8988T (cell line): ENCODE measurements at places on chromosomes 13 and 19.

GRCh38 chr19:42253245-42254088 lies 1.5 kb downstream of the ERF start:
- peak; percentile 74 for DNase-seq

DNA sequence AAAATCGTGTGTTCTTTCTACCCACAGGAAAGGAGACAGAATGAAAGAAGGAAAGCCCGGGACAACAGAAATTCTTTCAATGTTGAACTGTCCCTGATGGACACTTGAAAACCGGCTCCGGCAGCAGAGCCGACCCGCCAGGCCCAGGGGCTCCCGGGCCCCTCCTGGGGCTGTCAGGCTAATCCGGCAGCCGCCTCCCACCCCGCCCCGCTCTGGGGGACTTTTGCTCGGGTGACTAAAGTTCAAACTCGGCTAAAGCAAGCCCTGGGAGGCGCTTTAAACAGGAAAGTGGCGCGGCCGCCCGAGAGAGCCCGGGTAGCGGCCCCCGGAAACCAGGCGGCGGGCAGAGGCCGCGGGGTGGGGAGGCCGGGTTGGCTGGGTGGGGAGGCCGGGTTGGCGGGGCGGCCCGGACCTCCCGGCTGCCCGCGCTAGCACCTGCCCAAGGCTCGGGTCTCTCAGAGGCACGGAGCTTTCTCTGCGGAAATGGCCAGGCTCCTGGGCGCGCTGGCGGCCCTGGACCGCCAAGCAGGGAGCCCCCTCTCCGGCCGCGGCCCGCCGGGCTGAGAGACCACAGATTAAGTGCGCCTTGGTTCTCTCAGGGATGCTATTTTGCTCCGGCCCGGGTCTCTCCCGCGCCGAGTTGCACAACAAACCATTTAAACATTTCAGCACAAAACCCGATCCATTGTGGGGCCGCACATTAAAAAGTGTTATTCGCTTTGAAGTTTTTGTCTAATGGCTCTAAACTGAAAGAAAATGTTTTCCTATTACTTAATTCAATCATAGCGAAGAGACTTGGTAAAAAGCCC lies 2.6 kb upstream of the GSX1 start:
- DNase-seq: no peak

DNA sequence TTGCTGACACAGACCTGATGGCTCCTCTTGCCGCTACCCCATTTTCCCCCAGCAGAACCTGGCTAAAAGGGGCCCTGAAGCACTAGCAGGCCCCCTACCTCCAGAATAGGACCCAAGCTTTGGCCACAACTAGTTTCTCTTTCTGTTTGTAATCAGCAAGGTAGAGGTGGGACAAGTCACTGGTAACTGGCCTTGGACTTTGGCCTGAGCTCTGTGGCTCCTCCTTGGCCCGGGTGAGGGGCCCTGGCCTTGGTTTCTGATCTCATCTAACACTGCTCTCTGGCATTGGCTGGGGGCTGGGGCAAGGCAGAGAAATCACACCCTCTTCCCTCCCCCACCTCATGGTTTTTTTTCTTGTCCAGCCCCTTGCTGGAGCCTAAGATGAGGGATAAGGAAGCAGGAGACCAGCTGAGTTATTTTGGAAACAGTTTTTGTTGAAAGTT lies 2.1 kb downstream of the CALM3 start:
- no peak for DNase-seq

GRCh38 chr13:48626077-48626449 lies 27.7 kb upstream of the CYSLTR2 start:
- no peak for DNase-seq

DNA sequence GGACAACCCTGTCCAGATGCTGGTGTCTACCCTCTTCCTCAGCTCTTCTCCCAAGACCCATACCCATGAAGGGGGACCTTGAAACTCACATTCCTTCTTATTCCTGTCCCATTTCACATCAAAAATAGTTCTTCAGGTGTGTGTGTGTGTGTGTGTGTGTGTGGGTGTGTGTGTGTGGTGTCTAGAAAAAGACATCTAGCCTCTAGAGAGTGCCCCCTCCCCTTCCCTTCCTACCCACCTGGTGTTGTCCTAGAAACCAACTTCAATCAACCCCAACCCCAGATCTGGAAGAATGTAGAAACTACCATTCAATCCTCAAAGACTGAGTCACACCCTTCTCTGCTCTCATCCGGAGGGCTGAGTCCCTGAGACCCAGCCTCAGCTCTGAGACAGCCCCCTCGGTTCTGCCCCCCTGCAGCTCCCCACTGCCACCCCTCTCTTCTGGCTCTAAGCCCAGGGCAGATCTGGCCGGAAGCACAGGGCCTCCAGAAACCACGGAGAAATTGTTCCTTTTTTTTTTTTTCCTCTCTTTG lies 3.5 kb downstream of the KCNN4 start:
- DNase-seq: no peak

DNA sequence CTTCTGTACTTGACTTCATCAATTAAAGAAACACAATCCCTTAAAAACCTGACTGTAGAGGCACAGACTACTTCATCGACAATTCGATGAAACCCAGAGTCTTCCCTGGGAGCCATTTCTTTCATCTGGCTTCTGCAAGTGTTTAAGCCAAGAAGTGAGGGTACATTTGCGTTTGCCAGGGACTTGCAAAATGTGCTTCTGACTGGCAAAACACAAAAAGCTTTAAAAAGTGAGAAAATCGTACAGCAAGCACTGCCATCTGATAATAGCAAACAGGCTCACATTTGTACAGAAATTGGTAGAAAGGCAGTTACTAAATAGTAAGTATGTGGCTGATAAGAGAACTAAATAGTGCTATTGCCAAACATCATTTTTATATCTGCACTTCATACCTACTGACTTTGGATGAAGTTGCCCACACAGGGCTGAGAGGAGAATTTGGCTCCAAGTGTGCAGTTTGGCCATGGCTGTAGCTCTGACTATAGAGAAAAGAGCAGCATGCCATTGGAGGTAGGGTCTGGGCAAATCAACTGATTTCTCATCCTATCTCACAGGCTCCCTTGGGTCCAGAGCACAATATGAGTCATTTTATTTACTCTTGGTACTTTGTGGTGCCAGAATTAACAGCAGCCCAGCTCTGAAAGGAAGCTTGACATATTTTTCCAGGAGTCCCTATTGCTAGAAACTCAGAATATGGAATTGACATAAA lies 358.1 kb downstream of the OXGR1 start:
- DNase-seq: no peak

GRCh38 chr13:98279473-98280175 lies 102.6 kb upstream of the RNF113B start:
- DNase-seq: no peak

DNA sequence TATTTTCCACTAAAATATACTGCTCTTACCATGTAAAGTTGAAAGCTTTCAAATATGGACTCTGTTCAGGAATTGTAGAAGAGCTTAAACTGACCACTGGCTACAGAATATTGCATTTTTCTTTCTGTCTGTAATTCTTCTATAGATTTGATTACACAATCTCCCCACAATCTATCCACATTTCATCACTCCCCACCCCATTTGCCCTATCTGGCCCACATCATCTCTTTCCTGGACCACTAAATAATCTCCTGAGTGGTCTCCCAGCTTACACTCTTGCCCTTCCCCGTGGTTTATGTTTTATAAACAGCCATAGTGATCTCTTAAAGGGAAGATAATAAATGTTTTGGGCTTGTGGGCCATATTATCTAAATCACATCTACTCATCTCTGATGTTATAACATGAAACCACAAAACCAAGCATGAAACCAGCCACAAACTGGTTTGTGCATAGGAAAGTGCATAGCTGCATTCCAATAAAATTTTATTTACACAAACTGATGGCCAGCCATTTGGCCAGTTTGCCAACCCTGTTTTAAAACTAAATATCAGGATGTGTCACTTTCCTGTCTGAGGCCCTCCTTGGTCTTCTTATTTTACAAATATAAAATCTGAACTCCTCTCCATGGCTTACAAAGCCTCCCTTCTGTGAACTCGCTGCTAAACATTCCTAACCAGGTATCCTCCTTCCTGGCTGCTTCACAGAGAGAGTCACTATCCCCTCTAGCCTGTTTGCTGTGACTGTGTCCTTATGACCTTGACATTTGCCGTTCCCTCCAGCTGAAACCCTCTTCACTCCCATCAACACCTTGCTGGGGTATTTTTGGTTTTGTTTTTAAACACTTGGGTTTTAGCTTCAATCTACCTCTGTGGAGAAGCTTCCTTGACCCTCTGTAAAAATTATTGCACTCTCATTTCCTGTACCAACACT lies 500.9 kb downstream of the GPC6 start:
- no peak for DNase-seq

GRCh38 chr13:113862931-113863523 lies 849 bp downstream of the GAS6 start:
- peak; percentile 69 for DNase-seq

DNA sequence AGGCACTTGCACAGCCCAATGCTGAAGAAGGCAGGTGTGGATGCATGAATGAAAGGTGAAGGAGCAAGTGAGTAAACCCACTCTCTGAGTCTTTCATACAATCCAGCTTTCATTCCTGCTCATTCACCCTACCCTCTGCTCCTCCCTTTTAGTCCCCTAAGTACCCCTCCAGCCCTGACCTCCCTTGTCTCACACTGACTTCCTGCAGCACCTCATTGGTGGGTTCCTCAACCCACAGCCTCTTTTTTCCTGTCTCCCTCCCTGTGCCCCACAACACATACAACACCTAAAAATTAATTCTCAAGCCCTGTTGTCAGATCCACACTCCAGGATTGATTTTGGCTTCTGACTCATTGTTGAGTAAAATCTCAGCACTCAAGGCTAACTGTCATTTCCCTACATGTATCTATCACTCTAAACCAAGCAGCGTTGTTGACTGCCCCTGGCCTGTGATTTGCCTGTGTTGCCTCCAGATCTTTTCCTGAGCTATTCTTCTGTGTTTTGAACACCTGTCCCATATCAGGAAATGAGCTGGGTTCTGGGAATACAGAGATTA lies 177.3 kb upstream of the SERP2 start:
- no peak for DNase-seq

GRCh38 chr13:73081256-73081915 lies 22.6 kb downstream of the KLF5 start:
- DNase-seq: no peak

- peak; percentile 79 for DNase-seq
These were observed 9.2 kb downstream of the PGPEP1 start for GRCh38 chr19:18349524-18350128.

DNA sequence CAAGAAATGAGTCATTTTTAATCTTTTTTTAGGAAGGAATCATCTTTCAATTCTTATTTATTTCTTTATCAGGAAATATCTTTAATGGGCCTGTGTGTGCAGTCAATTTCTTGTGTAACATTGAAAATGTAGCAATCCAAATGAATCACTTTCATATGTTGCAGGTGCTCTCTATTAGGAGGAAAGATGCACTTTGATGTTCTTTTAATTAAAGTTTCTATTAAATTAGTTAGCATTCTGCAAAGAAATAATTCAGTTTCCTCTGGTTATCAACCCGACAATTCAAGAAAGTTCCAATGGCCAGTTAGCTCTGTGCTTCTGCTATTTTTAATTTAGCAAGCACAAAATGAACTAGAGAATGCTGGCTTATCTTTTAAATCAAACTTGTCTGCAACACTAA lies 212.0 kb downstream of the PCDH17 start:
- no peak for DNase-seq

- no peak for DNase-seq
These were observed 155.1 kb downstream of the SUCLA2 start for GRCh38 chr13:47845981-47846380.
